Stimulated activated CD8-positive, alpha-beta memory T cell treated with anti-CD3 and anti-CD28 coated beads, Interleukin-4, amount 100 ng/mL, for 1 hour (primary cell): ENCODE measurements at places on chromosomes 6 and 20.

DNA sequence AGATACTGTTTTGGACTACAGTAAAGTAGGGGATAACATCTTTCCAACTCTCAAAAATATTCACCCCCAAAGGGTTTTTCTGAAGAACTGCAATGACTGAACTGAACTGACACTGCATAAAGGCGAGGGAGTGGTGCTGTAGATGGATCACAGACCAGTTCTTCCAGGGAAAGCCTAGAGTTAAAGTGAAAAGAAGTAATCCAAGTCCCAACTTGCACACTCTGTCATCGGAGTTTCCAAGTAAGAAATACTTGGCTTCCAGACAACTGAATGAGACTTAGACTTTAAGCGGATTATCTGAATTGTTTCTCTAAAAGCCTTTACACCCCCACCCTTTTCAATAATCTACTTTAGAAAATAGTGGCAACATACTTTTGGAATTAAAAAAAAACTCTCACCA, 134.1 kb upstream of the PREP start:
- no peak for DNase-seq

DNA sequence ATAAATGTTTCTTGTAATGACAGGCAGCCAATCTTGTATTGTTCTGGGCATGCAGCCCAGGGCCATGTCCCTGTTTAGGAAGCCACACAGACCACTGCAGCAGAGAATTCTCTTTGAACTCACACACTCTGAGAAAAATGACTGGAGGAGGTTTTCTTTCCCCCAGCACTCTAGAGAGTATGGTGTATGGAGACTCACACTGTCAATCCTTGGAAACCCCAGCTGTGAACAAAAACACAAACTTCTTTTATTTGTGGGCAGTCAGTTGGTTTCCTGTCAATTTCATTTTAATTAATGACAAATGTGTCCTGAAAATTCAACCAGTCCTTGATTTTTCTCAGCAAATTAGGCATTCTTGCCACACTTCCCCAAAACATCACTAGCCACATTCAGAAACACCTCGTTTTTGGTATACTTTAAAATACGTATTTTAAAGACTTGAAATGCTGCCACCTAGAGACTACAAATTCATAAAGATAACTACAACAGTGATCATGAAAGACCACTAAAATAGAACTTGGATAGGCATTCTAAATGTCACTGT, 52.9 kb upstream of the UFL1 start:
- no peak for DNase-seq

GRCh38 chr6:119444642-119445557, 95.3 kb upstream of the MAN1A1 start:
- no peak for DNase-seq

GRCh38 chr6:155315516-155315871, 1.2 kb upstream of the TFB1M start:
- DNase-seq, result no peak

GRCh38 chr6:153065222-153065621, 62.7 kb upstream of the MTRF1L start:
- DNase-seq, result no peak

DNA sequence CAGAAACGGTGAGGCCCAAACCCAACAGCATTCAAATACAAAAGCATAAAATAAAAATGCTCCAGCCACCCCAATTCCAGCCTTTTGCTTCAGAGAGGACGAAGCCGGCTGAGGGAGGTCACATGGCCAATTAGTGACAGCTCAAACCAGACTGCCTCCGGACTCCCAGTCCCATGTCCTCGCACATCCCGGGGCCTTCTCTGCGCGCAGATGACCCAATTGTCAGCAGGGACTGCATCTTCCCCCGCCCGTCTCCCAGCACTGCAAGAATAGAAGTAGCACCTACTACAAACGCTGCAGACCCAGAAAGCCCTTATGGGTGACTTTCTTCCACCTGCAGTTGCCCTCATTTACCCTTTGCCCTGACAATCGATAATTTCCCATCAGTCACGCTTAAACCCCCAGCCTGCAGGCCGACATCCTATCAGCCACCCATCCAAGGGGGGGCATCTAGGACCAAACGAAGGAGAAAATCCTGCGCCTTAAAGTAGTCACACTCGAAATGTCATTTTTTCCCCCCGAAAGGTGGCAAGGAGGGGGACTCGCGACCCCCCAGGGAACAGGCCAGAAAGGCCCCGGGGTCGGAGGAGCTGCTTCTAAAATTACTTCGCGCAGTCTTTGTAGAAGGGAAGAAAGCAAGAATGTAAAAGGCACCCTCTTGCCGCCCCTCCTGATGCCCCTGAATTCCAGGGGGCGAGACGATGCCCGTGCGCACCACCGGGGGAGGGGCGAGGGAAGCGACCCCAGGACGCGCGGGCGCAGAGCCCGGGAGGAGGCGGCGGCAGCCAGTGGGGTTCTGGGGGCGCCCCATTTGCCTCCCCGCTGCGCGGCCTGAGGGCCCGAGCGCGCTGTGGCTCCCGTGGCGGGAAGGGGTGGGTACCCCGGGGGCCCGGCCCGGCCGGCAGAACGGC, 792 bp downstream of the SLC23A2 start:
- no peak for DNase-seq

- no peak for DNase-seq
Measured at GRCh38 chr20:18007534-18008292, 38.9 kb downstream of the MGME1 start.

DNA sequence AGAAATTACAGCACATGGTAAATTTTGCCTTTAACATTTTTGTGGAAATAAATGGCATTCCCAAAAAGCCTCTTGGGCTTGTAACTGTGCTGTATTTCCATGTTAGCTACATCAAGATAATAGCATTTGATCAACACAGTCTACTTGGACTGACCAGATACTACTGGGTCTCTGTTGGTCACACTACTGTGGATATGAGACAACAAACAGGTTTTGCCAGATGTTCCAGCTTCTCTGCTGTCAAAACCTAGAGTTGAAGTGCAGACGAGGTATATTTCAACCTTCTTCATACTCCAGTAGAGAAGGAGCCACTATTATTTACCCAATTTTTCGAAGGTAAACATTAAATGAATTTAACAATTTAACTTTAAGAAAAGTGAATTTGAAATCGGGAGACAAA, 284.7 kb upstream of the CITED2 start:
- no peak for DNase-seq

GRCh38 chr6:142953373-142954273, 8.6 kb upstream of the HIVEP2 start:
- DNase-seq, result no peak

DNA sequence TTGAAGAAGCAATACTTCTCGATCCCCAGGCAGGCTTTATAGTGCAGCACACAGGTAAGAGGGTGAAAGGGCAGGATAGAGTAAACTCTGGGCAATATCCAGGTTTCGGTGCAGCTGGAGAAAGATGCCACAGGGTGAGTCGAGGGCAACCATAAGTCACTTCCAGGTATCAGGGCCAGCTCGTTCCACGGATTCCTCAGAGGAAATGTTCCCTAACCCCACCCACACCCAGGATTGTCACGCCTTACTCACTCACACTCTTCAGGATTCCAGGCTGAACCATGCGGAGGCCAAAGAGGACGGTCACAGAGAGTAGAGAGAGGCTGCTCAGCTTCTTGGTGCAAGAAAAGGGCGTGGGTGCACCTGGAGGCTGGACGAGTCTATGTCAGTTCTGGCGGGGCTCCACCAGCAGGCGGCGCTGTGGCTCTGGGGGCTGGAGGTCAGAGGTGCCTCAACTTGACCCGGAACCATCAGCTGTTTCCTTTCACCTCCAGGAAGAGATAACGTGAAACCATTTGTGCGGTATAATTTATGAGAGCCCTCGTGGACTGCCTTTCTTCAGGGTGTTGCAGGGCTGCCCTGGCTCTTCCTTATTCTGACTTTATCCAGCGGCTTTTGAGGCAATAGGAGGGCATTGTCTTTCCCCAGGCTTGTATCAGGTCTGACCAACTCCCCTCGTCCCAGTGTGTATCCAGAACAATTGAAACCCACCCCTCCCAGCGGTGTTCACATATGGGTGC, 14.5 kb upstream of the WFDC12 start:
- DNase-seq, result peak; percentile 8

GRCh38 chr6:109187399-109188114, 92.2 kb downstream of the CEP57L1 start:
- peak; percentile 35 for DNase-seq

DNA sequence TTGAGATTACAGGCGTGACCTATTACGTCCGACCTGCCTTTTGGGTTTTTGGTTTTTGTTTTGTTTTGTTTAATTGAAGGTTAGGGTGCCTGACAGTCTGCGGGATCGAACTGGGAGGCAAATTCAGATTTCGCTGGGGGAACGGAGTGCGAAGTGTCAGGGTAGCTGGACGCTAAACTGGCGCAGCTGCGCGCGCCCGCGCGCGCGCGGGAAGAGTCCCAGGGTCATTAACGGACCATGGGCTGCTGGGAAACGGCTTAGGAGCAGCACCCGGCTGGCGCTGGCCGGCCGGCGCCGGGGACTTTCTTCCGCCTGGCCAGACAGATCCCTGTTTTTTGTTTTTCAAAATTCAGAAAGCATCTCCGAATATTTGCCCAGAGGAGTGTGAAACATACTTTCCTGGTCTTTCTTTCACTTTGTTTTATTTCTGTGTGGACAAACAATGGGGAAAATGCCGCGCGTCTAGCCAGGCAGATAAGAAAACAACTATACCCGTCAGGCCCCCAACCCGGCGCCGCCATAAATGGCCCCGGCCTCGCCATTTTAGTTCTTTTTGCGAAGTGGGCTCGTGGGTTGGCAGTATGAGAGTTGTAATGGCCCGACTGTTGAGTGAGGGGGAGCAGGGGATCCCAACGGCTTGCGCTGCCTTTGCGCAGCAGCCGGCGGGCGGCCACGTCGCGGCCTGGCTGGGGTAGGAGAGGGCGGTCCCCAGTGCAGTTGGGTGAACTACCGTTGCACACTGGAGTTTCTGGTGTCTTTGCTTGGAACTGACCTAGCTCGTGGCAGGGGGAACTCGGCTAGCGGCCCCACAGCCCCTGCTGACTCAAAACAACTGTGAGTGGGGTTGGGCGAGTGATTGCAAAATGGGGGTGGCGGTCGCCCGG, 7.1 kb downstream of the HSPA1B start:
- DNase-seq, result peak; percentile 64

DNA sequence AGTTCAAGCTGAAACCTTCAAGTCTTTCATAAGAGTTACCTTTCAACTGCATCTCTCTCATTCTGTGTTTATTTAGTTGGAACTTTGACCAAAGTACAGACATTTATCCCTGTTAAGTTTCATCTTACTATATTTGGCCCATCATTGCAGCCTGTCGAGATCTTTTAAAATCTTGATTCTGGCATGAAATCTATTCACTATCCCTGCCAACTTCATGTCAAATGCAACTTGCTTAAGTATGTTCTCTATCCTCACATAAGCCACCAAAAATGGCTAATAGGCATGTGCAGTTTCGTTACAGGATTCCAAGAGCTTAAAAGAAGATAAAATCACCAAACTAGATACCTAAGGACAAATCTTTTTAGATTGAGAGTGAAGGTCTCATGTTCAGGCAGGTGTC, 117.5 kb upstream of the KCNQ5 start:
- no peak for DNase-seq

- no peak for DNase-seq
Measured at GRCh38 chr20:39107741-39108140, 145.6 kb downstream of the DHX35 start.

DNA sequence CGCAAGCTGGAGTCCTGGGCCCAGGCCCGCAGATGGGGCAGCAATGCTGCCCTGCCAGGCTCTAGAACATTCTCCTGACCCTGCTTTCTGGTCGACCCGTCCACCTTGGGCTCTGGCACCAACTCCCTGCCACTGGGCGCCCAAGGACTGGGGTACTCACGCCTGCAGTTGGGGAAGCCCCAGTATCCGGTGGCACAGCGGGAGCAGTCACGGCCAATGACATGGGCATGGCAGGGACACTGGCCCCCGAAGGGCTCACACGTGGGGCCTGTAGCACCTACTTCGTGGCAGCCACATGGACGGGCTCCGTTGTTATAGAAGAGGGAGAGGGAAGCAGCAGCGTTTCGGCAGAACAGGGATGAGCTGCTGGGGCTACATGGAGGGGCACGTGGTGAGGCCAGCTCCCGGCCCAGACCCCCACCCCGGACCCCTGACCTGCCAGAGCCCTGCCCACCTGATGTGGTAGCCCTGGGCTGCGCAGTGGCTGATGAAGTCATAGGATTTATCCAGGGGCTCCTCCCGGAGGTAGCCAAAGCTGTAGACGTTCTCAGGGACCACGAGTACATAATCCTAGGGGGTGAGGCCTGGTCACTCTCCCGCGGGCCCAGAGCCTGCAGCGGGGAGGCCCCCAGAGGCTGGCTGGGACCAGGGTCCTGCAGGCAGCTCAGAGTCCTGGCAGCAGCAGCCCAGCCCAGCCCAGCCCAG, 26.0 kb downstream of the ADRM1 start:
- no peak for DNase-seq

- no peak for DNase-seq
Measured at GRCh38 chr20:57097245-57097915, 169.1 kb downstream of the BMP7 start.

DNA sequence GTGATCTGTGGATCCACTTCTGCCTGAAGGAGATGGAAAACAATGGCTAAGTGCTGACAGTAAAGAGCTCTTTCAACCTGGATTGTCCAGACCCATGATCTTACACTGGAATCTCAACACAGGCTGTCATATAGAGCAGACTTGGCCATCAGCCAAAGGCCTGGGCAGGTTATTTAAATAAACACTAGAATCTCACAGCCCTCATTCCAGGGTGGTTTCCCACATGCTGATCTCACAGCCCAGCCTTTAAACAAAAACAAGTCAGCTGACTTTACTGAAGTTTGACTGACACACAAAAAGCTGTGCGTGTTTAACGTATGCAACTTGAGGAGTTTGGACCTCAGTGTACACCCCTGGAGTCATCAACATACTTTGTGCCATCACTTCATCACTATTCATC, 28.4 kb downstream of the SYNDIG1 start:
- DNase-seq, result no peak

DNA sequence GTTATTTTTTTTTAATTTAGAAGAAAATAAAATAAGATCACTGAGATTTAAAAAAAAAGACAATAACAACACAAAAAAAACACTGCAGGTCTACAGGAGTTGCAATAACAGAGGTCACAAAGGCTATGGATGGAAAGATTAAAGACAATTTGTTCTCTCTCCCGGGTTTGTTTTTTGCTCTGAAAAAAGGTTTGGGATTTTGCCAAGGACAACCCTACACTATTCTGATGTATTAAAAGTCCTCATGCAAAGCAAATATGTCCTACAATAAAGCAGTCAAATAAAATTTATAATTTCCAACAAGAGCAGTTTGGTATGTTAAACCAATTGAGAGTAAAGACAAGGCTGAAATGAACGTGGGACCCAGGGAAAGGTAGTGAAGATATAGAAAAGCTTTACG, 55.6 kb downstream of the PTPRK start:
- no peak for DNase-seq

DNA sequence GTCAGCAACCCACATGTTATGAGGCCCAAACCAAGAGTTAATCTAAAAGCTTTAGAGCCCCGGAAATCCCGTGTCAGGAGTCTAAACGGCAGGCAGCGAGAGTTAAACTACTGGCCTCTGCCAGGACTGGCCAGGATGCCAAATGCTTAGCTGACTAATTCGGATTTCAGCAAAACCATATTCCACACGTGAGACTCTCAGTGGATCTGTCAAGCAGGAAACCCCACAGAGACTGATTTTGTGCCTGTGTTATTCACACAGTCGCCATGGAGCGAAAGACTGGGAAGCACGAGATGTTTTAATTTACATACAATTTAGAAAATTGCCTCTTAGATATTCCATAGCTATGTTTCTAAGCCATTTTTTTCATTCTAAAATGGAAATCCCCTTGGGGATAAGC, 152.9 kb downstream of the RNASET2 start:
- no peak for DNase-seq

- DNase-seq, result no peak
Measured at GRCh38 chr6:12467706-12468670, 177.8 kb downstream of the EDN1 start.
